ENCODE measurements at places on chromosomes 16 and 17.
A peak's percentile ranks its signal among the peaks of the same experiment; 100 is the strongest.

DNA sequence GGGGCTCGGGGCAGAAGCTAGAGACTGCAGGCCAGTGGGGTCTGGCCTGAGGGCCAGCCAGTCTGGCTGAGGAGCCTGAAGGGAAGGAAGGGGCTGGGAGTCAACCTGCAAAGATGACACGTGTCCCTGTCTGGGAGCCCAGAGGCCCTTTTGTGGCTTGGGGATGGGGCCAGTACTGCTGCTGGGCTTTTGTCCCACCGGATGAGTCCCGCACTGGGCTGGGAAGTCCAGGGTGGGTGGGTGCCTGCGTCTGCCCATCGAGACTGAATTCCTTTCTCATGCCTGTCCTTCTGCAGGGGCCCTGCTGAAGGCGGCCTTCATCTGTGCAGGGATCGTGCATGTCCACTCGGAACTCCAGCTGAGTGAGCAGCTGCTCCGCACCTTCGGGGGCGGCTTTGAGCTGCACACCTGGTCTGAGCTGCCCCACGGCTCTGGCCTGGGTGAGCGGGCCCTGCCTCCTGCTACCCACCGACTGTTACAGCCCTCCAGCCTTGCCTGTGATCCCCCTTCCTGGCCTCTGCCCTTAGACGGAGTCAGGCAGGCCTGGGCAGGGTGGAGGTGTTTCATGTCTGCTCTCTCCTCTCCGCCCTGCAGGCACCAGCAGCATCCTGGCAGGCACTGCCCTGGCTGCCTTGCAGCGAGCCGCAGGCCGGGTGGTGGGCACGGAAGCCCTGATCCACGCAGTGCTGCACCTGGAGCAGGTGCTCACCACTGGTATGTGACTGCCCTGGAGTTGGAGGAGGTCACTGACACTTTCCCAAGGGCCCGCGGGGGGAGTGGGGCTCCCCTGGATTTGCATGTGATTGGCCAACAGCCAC lies 20.9 kb downstream of the FCSK start:
- DNase-seq = no peak

DNA sequence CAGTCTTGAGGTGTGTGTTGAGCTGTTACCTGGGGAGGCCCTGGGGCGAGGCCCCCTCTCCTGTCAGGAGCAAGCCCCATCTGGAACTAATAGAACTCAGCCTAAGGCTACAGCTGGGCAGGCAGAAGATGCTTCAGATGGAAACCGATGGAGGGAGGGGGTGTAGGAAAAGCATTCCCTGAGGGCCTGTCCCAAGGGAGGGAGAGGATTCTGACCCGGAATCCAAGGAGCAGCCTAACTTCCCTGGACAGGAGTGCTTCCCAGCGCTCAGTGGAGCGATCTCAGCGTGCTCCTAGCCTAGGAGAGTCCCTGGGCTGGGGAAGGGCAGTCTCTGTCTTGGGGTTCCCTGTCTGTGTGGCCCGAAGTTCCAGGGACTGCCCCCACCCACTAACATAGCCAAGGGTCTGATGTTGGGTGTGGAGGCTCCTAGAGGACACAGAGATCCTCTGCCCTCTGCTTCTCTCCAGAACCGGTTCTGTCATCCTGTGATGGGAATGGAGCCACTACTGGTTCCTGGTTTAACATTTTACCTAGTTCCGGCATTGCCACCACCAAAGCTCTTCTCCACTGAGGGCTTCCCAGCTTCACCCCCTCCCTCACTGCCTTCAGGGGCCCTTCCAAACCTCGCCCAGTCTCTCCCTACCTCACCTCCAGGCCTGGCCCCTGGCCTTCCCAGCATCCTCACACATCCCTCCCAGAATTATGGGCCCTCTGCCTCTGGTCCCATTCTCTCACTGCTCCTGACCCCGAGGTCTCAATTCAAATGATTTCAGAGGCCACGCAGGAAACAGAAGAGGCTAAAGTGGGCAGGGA lies 58.7 kb downstream of the RTN4RL1 start:
- DNase-seq = no peak

DNA sequence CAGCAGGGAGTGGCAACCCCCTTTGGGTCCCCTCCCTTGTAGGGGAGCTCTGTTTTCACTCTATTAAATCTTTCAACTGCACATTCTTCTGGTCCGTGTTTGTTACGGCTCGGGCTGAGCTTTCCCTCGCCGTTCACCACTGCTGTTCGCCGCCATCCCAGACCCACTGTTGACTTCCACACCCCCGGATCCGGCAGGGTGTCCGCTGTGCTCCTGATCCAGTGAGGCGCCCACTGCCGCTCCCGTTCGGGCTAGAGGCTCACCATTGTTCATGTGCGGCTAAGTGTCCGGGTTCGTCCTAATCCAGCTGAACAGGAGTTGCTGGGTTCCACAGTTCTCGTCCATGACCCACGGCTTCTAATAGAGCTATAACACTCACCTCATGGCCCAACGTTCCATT lies 408.1 kb downstream of the KCNJ2 start:
- no peak for DNase-seq

GRCh38 chr17:80845069-80845862 lies 146.4 kb upstream of the CHMP6 start:
- no peak for DNase-seq

- DNase-seq = no peak
Observed at GRCh38 chr17:7186241-7186640, 7.1 kb upstream of the ASGR1 start.

- DNase-seq = no peak
Observed at GRCh38 chr17:66414561-66415175, 112.3 kb downstream of the PRKCA start.

DNA sequence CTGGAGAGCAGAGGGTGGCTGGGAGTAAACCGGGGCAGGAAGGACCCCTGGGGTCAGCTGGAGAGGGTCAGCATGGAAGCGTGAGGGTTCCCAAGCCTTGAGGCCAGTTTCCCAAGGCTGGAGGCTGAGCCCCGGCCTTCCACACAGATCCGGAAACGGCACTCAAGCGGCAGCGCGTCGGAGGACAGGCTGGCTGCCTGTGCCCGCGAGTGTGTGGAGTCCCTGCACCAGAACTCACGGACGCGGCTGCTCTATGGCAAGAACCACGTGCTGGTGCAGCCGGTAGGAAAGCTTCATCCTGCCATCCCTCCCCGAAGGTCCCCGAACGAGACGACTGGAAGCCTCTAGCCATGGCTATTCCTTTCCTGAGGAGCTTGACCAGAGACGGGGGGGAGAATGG lies 26.0 kb downstream of the SGSM2 start:
- DNase-seq = no peak

- no peak for DNase-seq
Observed at GRCh38 chr17:66753126-66753920, 81.6 kb upstream of the CACNG5 start.

DNA sequence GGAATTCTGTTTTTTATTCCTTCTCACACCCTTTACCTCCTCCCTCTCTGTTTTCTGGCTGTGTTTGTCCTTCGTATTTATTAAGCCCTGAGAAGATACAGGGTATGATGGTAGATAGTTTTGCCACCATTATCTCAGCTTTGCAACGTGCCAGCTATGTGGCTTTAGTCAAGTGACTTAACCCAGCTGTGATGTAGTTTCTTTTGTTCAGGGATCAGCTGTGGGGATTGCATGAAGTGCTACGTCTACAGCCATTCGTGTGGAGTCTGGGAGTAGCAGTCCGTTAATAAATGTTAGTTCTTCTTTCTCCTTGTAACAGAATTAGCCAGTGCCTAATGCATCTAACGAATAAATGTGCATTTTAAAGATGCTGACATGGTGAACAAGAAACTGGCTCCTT lies 128.4 kb downstream of the HAPSTR1 start:
- DNase-seq = no peak

DNA sequence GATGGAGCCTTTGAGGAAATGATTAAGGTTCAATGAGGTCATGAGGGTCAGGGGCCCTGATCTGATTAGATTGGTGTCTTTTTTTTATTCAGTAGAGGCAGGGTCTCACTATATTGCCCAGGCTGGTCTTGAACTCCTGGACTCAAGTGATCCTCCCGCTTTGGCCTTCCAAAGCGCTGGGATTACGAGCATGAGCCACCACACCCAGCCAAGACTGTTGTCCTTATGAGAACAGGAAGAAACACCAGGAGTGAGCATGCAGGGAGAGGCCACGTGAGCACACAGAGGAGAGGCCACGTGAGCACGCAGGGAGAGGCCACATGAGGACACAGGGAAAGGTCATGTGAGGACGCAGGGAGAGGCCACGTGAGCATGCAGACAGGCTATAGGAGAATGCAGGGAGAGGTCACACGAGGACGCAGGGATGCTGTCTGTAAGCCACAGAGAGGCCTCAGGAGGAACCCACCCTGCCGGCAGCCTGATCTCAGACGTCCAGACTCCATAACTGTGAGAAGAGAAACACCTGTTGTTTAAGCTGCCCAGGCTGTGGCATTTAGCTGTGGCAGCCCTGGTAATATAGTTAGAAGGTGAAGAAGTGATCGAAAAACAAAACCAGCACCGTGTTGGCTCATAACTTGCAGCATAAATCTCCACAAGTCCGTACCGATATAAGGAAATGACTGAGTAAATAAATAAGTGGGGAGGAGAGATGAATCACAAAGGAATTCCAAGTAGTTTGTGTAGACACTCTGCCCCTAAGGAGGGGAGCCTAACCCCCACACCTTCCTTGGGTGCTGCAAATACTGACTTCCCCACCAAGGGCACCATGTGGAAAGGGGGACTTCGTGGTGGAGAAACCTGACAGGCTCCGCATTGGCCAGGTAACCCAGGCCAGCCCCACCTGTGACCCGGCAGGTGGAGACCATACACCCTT lies 14.6 kb upstream of the CSNK1D start:
- no peak for DNase-seq

DNA sequence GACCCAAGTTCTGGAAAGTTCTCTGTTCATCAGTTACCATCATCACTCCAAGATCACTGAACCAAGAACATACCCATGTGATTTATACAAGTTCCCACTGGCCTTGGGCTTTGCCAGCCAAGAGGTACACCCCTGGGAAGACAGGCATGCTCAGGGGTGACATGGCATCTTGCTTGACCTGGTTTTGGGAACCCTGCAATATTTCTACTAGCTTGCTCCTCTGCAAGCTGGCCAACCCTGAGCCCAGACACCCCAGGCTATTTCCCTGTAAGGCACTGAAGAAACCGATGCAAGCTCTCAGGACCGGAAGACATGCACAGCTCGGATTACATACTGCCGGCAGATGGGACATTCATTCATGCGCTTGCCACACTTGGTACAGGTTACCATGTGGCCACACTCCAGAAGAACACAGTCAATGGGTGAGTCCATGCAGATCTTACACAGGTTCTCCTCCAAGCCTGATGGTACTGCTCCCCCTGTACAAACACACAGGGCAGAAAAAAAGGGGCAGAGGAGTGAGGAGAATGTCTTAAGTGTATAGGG lies 31.4 kb downstream of the LIG3 start:
- no peak for DNase-seq

GRCh38 chr17:15406081-15406480 lies 61.3 kb downstream of the CDRT4 start:
- no peak for DNase-seq

GRCh38 chr16:15642557-15643047 lies 352 bp downstream of the MARF1 start:
- peak; percentile 79 for DNase-seq

GRCh38 chr16:86740906-86741799 lies 162.8 kb downstream of the FOXL1 start:
- DNase-seq = no peak

GRCh38 chr17:48052956-48053757 lies 5.0 kb downstream of the NFE2L1 start:
- no peak for DNase-seq

- DNase-seq = no peak
Observed at GRCh38 chr16:58022601-58023371, 2.8 kb upstream of the MMP15 start.

- DNase-seq = no peak
Observed at GRCh38 chr17:80217703-80218362, 2.3 kb downstream of the SGSH start.

DNA sequence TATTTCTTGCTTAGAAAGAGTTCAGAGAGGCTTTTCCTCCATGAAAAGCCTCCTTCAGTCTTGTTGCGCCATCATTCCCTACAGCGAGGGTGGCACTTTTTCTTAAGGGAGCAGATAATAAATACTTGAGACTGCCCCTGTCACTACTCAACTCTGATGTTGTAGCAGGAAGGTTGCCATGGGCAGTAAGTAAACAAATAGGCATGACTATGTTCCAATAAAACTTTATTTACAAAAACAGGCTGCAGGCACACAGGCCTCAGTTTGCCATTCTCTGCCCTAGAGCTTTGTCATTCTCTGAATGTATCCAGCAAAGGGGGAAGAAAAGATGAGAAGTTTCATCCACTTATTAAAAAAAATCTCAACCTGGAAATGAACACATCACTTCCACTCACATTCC lies 60.4 kb downstream of the MYOCD start:
- DNase-seq = no peak

- no peak for DNase-seq
Observed at GRCh38 chr16:53433930-53434376, 318 bp upstream of the RBL2 start.

- DNase-seq = no peak
Observed at GRCh38 chr16:81431554-81432353, 12.9 kb upstream of the CMIP start.

GRCh38 chr17:38430822-38431221 lies 2.6 kb downstream of the ARHGAP23 start:
- no peak for DNase-seq

GRCh38 chr17:30520436-30520835 lies 43.2 kb downstream of the GOSR1 start:
- DNase-seq = no peak

DNA sequence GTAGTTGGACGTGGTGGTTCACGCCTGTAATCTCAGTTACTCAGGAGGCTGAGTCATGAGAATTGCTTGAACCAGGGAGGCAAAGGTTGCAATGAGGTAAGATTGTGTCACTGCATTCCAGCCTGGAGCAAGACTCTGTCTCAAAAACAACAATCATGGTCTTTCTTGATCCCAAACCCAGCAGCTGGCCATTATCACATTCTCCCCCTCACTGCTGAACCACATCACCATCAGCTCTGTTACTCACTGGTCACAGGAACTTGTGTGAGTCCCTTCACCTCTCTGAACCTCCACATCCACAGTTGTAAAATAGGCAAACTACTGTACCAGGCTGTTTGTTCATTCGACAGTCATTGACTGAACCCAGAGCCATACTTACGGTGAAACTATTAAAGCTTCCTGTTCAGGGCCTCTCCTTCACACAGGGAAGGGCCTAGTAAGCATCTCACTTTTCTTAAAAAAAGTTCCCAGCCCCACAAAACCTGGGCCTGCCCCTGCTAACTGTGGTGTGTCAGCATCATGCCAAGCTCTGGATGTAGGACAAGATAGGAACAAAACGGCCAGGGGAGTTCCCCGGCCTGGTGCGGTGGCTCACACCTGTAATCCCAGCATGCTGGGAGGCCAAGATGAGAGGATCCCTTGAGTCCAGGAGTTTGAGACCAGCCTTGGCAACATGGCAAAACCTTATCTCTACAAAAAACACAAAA lies 104.7 kb downstream of the COPRS start:
- no peak for DNase-seq

- DNase-seq = peak; percentile 35
Observed at GRCh38 chr16:23949630-23950290, 114.0 kb downstream of the PRKCB start.

- no peak for DNase-seq
Observed at GRCh38 chr16:59864981-59865666, 1131.0 kb upstream of the GOT2 start.

- no peak for DNase-seq
Observed at GRCh38 chr17:31113939-31114338, 19.2 kb downstream of the NF1 start.

GRCh38 chr17:225551-225950 lies 44.1 kb upstream of the DOC2B start:
- no peak for DNase-seq
